ENCODE measurements at places on chromosomes 16 and 17.

DNA sequence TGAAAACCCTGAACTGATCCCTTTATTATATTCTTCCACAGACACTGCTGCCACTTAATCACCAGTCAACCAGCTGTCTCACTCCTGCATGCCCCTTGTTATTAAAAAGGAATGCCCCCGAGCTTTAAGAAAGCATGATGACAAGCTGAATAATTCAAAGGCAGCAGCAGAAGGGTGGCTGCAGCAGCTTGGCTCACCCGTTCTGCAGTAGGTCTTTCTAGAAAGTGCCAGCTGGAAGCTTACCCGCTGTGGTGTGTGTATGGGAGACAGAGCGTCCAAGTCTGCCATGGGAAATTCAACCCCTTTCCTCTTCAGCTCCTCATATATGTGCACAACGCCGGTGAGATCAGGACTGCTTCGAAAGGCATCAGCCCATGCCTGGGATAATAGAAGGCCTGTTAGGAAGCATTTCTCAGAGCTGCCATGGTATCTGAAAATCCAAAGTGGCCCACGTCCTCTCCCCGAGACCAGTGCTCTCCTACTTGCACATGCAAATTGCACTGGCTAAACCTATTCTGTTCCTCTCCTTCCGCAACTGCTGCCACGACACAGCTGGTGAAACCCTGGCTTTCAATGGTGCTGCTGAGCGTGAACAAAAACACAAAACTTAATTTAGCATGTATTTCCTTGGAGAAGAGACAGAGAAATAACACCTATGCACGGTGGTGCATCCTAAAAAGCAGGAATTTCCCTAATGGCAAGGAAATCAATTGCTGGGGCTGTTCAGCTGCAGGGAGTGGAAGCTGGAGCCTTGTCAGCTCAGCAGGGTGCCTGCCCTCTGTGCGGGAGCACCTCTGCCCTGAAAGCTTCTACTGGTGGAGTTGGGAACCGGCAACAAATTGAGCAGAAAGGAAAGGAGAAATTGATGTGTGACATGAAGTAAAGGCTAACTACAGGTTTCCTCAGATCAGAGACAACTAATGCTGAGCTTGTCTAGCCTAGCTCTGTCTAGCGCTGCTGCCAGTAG, 47.9 kb upstream of the SREBF1 start:
- DNase-seq: peak; percentile 31

- DNase-seq: peak; percentile 48
These were observed at the start of gene IKZF3 for GRCh38 chr17:39863918-39864746. IKZF3 (minus strand) TSS chr17:39864312; CDS start chr17:39864126, 186 bp downstream.

- DNase-seq: peak; percentile 75
These were observed 16.6 kb upstream of the DLX4 start for GRCh38 chr17:49952209-49952911.

- no peak for DNase-seq
These were observed 12.5 kb downstream of the SLC22A31 start for GRCh38 chr16:89187770-89188392.

DNA sequence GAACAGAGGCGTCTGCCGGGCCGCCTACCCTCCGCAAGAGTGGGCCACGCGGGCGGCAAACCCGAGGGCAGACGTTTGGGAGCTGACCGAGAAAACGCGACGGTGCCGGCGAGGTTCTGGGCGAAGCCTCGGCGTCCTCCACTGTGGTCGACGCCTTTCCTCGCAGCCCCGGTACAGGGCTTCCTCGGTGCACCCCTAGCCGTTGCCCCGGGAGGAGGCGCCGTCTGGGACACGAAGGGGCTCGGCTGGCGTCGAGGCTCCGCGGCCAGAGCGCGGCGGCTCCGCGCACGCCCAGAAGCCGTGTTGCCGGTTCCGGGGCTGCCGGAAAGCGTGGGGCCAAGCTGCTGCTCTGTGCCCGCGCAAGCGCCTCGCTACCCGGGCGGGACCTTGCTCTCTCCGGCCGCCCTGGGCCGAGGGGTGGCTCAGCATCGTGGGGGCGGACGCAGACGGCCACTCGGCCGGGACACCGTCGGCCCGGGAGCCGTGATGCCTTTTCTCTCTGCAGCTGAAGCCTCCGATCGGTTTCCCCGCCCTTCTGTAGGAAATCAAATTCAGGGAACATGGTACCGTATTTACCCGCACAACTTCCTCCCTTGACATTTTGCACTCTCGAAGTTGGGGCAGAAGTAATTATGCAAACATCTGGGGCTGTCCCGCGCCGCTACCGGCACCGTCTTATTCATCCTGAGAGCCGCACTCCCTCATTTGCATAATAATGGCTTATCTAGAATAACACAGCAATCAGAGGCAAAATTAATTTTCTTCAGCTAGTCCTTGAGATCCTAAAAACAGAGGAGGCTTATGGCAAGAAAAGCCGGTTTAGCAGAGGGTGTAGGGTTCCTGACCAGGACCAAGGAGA, 7.3 kb upstream of the CBX8 start:
- DNase-seq: no peak

- no peak for DNase-seq
These were observed 125.5 kb downstream of the BRIP1 start for GRCh38 chr17:61737820-61738219.

- DNase-seq: peak; percentile 26
These were observed 344 bp downstream of the PSME3IP1 start for GRCh38 chr16:57185446-57185944.

DNA sequence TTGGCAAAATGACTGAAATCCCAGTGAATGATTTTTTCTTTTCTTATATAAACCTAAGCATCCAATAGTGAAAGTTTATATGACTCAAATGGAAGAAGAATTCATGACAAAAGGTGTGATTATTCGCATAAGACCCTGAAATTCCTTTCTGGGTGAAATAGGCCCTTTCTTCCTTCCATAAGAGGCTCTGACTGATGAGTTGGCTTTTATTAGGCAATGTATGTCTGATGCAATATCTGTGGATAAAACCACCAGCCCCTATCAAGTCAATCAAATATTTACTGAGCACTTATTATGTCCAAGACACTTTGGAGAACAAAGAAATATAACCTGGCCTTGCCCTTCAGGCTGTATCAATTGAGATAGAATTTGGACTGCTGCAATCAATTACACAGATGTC, 316.6 kb downstream of the CDH13 start:
- no peak for DNase-seq

- DNase-seq: no peak
These were observed 47.2 kb downstream of the ANKRD11 start for GRCh38 chr16:89442990-89443726.

DNA sequence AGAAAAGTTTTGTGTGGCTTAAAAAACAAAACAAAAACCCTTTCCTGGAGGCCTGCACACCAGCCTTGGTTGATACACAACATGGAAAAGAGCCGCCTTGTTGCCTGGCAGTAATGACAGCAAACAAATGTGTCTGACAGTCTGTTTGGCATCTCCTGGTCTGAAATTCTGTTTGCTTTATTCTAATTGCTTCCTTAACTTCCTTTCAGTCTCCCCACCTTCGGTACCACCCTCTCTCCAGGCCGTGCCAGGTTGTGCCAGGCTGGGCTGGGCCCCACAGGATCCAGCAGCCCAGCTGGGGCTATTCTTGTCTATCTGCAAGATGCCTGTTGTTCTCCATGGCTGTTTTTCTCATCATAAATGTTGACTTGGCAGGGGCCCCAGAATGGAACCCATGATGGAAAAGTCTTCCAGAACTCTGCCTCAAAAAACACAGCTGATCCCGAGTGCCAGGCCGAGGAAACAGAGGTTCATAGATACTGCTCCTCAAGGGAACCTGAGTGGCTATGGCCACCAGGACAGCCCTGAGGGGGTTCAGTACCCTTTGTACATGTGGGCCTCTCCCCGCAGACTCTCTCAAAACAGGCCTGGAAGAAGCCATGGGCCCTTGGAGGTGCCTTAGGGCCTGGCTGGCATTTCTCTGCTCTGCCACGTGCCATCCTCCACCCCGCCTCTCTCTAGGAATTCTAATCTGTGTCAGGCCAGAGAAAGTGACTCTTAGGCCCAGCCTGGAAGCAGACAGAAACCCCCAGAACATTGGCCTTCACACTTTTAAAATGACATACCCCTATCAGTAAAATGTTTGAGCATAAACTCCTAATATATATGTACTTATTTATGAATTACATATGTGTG, 50.5 kb downstream of the YPEL2 start:
- DNase-seq: peak; percentile 95

GRCh38 chr17:60352071-60352470, 39.9 kb downstream of the USP32 start:
- no peak for DNase-seq

DNA sequence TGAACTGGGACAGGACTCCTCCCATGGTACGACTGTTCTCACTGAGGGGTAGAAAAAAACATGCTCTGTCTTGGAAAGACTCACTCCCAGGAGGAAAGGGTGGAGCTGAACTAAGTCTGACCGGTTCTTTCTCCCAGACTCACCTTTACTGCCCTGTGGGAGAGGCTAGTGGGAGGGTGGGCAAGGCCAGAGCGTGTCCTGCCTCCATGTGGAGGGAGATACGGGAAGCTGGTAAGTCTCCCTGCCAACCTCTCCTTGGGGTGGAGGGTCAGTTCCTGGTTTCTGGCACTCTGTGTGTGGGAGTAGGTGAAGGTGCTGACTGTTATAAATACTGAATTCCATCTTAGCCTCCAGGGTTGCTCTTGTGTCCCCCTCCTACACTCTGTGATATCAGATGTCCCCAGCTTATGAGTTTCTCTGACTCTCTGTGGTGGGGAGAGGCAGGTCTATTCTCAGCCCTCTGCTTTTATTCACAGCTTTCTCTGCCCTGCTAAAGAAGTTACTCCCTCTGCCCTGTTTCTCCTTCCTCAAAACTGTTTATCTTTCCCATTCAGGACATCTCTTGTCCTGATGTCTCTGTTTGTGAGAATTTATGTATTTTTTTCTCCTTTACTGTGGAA, 26.9 kb upstream of the FAM20A start:
- no peak for DNase-seq

DNA sequence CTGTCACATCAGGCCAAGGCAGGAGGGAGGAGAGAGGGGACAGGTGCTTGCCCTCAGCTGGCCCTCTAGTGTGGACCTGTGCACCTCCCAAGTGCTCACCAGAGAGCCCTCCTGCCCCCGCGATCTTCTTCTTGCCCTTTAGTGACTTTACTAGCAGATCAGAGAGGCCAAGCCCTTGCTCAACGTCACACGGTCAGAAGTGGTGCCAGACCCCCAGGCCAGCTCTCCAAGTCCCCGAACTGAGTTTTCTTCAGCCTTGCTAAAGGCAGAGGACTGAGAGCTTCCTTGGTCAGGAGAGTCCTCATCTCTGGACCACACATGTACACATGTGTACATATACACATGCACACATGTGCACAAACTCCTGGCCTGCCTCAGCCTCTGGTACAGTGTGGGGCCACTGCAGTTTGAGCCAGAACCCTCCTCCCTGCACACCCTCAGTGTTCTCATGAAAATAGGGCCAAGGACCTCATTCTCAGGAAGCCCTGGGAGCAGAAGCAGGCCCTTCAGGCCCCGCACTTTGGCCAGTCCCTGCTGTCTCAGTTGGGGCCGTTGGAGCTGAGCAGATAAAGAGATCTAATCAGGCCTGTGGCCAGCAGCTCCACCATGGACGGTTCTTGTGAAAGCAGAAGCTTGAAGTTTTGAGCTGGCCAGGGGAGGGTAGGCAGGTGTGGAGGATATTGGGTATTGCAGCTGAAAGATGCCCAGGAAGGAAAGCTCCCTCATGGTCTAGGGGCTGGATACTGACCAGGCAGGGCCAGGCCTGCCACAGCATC, 7.4 kb upstream of the EPX start:
- DNase-seq: no peak
